Cardiac fibroblast (primary cell): ENCODE measurements at places on chromosomes 4 and X.
A peak's percentile ranks its signal among the peaks of the same experiment; 100 is the strongest.

GRCh38 chrX:85590638-85591037 lies 211.2 kb upstream of the POF1B start:
- DNase-seq = no peak

GRCh38 chrX:12946838-12947544 lies 27.9 kb upstream of the TMSB4X start:
- peak; percentile 92 for DNase-seq

- no peak for DNase-seq
Observed at GRCh38 chr4:89070041-89070440, 13.1 kb upstream of the FAM13A start.

DNA sequence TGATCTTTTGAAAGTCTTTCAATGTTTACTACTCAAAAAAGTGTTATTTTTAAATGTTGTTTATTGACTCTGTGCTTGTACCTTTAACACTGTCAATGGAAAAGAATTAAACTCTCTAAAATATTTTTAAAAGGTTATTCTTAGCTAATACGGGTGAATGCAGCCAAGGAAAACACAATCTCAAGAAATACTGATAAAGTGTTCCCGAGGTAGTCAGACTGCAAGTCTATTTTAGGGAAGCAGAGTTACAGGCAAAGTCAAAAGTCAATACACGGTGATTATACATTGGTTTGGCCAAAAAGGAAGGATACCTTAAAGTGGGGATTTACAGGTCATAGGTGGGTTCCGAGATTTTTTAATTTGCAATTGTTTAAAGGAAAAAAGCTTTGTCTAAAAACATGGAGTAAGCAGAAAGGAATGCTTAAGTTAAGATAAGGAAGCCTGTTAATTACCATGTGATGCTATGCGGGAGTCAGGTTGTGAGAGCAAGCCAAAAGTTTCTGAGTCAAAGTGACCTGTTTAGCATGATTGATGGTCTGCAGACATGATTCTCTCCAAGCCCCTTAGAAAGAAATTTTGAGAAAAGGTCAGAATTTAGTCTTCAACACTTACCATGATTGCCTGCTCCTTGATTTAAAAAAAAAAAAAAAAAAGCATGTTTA lies 288.4 kb downstream of the KLHL4 start:
- peak; percentile 4 for DNase-seq

GRCh38 chr4:172850838-172851237 lies 317.8 kb upstream of the GALNT7 start:
- peak; percentile 73 for DNase-seq

DNA sequence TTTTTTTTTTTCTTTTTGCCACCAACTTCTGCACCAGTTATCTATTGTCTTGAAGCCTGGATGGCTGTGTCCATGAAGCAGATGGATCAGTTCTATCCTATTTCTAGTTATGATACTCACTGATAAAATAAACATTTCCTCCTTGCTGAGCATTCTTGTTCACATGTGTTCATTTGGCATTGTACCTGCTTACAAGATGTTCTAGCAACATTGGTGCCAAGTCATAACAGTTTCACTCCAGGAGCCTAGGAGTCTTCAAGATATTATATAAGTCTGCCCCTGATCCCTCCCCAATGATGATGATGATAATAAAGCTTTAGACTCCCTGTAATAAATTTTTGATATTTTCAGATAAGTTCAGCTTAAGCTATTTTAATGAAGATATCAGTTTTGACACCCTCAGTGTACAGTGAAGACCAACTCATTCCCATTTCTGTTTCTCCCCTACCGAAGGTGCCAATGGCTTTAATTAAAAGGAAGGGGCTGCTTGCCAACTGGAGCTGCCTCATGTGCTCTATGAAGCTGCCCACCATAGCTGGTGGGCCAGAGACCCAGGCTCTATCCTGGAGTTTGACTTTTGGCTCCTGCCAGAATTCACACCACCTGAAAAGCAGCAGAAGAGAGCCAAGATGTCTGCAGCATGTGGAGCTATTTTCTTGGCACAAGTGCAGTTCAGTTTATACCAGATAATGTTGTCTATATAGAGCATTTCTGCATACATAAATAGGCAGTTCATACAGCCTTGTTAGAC lies 265.4 kb upstream of the TET2 start:
- no peak for DNase-seq

DNA sequence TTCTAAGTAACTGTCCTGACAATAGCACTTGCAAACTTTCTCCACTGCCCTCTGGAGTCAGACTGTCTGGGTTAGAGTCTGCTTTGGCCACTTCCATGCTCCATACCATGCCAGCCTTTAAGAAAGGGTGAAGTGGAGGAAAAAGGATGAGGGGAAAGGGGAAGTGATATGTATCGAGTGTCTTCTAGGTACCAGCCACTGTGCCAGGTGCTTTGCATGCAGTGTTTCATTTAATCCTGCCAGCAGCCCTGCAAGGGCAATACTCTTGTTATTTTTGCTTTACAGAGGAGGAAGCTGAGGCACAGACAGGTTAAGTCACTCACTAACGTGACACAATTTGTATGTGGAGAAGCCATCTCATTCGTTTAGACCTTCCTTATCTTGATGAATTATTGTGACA lies 55.6 kb downstream of the RTL9 start:
- no peak for DNase-seq

GRCh38 chr4:33316578-33316977 lies 2596.4 kb downstream of the PCDH7 start:
- no peak for DNase-seq

DNA sequence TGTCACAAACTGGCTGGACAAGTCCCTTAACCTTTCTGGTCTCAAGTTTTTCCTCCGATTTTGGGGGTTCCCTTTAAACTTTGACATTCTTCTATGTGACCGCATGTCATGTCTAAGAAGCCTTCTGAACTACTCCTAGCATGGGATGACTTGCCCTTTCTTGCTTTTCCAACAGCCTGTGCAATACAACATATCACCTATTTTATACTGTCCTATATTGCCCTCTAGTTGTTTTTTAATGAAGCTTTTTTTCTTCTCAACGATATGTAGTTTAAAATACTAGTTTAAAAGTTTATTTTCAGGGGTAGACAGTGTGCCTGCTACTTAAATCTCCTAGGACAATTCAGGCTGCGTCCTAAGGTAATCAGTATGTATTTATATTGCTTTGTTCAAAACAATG lies 1.0 kb upstream of the IGBP1 start:
- no peak for DNase-seq

DNA sequence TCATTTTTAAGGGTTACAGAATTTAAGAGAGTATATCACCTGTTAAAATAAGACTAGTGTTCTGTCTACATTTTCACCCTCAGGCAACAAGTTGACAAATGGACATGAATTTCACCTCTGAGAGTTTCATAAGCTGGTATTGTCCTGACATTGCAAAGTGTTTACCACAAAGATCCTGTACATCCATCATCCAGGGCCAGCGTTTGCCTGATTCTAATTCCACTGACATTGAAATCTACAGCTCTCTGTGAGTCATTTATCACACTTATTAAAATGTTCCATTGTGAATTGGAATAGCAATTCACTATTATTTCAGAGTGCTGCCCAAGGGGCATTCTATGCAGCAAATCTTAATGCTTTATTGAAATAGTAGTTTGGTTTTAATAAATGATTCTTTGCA lies 1499.4 kb upstream of the PCDH7 start:
- no peak for DNase-seq

DNA sequence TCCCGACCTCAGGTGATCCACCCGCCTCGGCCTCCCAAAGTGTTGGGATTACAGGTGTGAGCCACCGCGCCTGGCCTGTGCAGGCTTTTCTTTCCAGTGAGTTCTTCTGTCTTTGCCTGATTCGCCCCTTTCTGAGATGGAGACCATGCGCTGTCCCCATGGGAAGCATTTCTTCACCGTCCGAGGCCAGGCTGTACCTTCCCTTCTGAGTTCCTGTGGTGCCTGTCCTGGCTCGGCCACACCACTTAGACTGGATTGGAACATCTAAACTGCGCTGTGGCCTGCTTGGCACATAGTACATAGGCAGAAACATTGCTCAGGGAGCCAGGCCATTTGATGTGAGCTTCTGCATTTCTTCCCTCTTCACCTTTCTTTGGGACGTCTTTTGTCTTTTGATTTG lies 23.7 kb downstream of the FAM193A start:
- DNase-seq = no peak

DNA sequence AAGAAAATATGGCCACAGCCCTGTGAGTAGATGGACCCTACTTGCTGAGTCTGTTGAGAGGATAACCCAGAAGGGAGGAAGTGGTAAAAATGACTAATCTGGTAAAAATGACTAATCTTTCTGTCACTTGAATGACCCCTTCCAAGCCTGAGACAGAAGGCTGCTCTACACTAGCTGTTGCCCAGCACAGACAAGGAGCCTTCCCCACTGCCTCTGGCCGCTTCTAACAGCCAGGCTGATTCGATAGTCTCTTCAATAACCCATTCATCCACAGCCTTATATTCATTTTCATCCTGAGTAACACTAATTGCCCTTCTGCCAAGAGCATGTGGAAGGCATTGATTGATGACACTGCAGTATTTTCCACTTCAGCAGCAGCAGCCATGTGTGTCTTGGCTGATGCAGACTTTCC lies 18.4 kb downstream of the MAGEB17 start:
- DNase-seq = peak; percentile 48

GRCh38 chrX:110287605-110288004 lies 30.3 kb downstream of the AMMECR1 start:
- DNase-seq = peak; percentile 37

DNA sequence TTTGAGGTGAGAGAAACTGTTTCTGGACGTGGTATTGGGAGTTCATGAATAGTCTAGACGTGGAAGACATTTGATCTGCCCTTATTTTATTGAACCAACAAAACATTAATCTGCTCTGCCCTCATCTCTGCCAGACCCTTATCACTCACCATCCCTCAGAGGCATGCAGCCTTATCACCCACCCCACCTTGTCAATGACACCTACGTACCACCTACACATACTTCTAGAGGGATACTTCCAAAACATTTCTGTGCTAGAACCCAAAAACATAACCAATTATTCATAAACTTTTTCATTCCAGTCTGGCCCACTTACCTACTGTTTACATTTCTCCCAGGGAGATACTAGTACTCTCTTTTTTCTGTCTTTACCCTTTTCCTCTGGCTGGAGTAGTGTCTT lies 105.2 kb downstream of the RS1 start:
- no peak for DNase-seq

- DNase-seq = no peak
Observed at GRCh38 chr4:183858011-183858615, 47.0 kb upstream of the STOX2 start.

- DNase-seq = no peak
Observed at GRCh38 chr4:137748616-137749015, 216.3 kb upstream of the PCDH18 start.

DNA sequence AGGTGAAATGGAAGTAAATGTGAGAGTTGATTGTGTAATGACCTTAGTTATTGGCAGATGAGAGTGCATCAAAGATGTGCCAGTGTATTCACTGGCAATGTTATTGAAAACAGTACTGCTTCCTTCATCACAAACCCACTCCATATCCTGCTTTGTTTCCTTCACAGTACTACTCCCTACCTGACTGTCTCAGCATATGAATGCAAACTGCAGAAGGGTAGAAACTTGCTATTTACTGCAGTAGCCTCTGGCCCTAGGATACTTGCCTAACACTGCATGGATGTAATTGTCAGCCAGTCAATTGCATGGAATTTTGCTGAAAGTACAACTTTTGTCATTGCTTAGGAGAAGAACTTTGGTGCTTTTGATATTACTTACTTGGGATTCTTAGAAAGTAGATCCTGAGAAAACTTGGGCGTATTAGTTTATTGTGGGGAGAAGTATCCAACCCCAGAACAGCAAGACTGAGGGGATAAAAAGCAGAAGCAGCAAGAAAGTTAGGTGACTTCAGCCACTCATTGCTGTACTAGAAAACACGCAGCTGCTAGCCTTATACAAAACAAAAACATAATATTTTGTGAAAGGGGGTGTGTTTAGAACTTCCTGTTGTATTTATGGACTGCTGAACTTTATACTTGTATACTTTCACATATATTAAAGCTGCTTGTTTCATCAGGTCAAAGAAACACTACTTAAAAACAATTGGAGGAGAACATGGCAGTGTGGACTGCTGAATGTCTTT lies 219.0 kb downstream of the CCNG2 start:
- no peak for DNase-seq

DNA sequence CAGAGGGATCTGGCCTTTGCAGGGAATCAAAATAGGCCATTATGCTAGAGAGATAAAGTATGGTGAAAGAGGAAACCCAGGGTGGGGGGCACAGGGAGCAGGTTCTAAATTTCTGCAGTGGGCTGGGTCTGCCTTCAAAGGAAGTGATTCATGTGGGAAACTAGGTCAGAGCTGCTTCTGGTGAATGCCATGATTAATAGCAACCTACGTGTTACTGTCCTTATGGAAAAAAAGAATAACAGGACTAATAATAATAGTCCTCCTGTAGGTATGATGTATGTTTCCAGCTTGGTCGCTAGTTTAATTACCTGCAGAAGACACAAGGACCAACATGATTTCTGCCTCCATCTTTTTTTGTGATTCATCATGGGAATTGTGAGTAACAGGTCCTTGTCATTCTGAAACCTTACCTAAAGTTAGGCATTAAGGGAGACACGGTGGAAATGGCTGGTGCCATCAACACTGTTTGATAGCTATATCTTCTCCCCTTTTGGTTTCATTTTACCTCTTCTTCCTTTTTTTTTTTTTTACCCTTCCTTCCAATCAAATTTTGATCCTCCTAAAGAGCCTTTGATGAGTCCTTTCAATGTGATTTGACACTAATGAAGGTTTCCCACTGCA lies 180.4 kb downstream of the CPEB2 start:
- peak; percentile 89 for DNase-seq
